ENCODE measurements at places on chromosomes 4 and X.

- no peak for DNase-seq
Measured at GRCh38 chr4:25162566-25162965, 2.3 kb upstream of the SEPSECS start.

DNA sequence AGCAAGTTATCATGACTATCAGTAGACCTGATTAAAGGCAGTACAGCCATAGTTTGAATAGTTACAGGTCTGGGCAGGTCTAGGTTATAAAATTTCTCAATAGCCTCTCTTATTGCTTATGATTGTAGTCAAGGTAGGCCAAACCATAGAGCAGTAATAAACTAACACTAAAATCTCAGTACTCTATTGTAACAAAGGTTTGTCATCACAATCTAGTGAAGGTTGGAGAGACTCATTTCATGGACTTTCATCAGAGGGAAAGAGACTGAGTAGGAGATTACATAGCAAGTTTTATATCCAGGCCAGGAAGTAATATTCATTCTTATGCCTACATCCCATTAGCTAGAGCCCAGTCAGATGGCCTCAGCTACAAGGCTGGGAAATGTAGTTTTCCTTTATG, 141.0 kb downstream of the ASB9 start:
- no peak for DNase-seq

- no peak for DNase-seq
Measured at GRCh38 chr4:24576276-24576675, 8.1 kb downstream of the DHX15 start.

DNA sequence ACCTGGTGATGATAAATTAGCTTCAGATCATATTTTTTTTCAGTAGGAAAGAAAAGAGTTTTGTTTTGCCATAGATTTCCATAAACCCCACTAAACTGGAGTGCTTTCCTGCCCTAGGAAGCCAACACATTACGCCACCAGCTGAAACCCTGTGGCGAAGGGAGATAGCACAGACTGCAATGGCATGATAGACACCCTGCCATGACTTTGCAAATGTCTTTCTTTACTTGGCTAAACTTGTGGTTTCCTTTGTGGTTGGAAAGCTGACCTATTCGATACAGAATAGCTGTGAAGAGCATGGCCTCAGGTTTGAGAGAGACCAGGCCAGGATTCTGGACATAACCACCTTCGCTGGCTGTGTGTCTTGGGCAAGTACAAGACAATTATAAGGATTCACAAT, 19.1 kb downstream of the MFAP3L start:
- DNase-seq, result no peak

DNA sequence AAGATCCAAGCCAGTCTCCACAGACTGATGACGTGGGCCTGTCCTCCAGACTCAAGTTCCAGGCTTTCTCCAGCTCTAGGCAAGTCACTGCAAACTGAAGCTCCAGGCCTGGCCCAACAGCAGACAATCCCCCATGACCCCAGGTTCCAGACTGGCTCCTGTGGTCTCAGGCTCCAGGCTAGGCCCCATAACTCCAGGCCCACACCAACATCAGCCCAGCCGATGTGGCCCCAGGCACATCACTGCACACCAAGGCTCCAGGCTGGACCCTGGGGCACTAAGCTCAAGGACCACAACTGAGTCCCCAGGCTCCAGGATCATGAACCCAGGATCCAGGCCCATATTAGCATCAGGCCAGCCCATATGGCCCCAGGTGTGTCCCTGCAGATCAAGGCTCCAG, 143.6 kb downstream of the COX7B2 start:
- no peak for DNase-seq

GRCh38 chr4:103098756-103099440, 736 bp downstream of the BDH2 start:
- DNase-seq, result no peak

DNA sequence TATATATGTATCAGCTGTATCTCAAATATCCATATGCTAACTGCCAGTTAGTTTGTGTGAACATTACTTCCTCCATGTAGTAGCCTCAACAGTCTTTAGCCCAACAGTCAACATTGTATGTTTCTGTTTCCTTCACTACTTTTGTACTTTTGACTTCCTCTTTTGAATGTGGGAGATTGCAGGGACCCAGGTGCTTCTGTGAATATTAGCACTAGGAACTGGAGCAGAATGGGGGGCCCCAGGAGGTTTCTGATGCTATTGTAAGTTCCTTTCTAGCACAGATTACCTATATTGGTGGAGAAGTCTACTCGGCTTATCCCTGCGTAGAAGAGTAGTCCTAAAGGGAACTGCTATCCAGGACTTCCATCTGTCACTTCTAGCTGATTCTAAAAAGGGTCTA, 2.3 kb downstream of the PLAC8 start:
- peak; percentile 25 for DNase-seq

DNA sequence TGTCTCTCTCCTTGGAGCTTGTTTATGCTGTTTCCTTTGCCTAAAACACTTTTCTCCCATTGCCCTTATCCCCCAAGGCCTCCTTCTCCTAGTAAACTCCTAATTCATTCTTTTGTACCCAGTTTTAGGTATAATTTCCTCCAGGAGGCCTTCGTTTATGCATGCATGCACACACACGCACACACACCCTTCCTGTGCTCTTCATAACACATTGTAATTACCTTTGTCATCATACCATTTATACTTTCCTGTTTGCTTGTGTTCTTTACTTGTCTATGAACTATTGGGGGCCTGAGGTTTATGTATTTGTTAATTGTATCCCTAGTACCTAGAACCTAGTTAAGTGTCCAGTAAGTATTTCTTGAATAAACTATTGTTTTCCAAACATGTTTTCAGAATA, 45.5 kb downstream of the XIAP start:
- no peak for DNase-seq

DNA sequence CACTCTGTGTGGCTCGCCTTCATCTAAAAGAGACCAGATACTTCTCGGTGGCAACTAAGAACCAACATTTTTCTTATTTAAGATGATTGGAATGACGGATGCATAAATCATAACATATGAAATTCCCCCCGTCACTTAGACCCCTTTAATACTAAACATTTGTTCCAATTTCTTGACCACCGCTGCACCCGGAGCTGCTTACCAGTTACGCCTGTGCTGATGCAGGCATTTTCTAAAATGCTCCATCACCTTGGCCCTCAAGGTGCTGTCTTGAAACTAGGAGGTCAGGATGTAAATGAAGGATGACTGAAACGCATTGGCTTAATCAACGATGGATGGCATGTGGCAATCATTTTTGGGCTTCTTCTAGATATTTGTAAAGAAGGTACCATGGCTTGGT, 130.0 kb downstream of the CPZ start:
- DNase-seq, result no peak

DNA sequence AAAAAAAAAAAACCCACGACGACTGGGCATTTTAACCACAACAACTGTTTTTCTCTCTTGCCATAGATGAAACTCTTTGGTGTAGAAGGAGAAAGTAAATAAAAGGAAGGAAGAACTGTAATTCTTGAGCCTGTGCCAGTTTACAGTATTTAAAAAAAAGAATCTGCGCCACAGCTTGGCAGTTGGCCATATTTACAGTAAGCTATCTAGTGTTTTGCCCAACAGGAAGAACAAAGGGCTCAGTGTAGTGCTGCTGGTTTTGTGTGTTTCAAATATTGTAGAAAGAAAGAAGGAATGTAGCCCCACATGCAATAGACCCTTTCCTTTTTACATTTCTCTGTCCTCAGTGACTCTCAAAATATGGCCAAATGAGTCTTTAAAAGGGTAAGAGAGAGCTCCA, 66.1 kb downstream of the NR3C2 start:
- DNase-seq, result peak; percentile 44

- DNase-seq, result no peak
Measured at GRCh38 chr4:108943976-108944591, 181.2 kb upstream of the ETNPPL start.

- DNase-seq, result no peak
Measured at GRCh38 chr4:130147641-130148040, 1051.7 kb downstream of the C4orf33 start.

- DNase-seq, result no peak
Measured at GRCh38 chrX:118348186-118348810, 2.4 kb downstream of the WDR44 start.

- DNase-seq, result no peak
Measured at GRCh38 chr4:138565576-138565975, 323.4 kb upstream of the SLC7A11 start.

DNA sequence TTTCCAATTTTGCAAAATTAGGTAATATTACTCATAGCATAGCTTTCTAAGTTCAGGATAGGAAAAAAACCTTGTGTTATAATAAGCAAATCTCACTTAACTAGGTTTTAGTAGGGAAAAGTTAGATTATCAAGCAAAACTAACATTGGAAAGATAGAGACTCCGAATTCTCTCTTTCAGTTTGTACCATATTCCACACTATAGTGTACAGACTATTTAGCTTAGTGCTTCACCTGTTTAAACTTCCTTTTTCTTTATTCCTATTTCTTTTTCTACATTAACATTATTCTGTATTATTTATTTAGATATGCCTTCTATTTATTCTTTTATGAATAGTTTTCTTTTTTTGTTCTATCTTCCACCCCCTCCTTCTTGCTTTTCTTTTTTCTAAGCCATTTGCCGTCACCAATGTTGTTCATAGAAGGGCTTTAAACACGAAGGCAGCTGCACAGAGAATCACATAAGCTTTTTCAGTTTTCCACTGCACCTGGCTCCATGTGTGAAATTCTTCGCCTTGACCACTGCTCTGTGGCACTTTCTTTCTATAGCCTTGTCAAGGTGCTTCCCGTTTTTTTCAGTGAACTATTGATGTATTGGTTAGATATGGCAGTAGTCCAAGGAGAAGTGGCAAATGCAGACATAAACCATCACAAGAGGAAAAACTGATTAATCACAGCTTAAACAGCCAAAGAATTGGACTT, 8.5 kb downstream of the PCDH10 start:
- no peak for DNase-seq

DNA sequence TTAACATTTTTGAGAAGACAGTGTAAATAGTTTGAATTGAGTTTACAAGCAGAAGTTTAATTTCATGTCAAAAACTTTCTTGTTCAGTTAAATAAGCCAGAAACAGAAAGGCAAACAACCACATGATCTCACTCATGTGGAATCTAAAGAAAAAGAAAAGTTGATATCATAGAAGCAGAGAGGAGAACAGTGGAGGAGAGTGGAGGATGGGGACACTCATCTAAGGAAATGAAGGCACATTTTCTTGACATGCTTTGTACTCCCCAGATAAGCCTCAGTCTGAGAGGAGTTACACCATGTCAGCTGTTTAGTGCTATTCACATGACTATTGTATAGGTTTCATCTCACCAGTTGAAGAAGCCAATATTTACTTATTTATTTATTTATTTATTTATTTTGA, 13.5 kb downstream of the SNCA start:
- no peak for DNase-seq

- DNase-seq, result no peak
Measured at GRCh38 chr4:83323136-83323535, 11.5 kb downstream of the HPSE start.

- no peak for DNase-seq
Measured at GRCh38 chr4:10119773-10120172, 3.2 kb upstream of the WDR1 start.

DNA sequence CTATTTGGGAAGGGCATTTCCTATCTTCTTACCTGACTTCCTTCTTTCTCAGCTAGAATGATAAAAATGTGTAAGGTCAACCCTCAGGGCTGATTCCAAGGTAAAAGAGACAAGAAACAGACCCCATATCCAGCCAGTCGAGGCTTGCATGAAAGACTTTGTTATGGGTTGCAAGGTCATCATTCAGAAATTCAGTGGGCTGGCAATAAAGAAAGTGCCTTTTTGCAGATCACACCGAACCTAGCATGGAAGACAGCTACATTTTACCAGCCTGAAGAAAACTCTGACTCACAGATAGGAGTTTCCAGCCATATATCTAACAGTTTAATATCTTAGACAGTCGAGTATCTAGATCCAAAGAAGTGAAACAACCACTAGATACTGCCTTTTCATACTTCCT, 87.4 kb downstream of the PDGFC start:
- DNase-seq, result no peak

GRCh38 chrX:124018023-124018422, 56.5 kb downstream of the STAG2 start:
- DNase-seq, result no peak

DNA sequence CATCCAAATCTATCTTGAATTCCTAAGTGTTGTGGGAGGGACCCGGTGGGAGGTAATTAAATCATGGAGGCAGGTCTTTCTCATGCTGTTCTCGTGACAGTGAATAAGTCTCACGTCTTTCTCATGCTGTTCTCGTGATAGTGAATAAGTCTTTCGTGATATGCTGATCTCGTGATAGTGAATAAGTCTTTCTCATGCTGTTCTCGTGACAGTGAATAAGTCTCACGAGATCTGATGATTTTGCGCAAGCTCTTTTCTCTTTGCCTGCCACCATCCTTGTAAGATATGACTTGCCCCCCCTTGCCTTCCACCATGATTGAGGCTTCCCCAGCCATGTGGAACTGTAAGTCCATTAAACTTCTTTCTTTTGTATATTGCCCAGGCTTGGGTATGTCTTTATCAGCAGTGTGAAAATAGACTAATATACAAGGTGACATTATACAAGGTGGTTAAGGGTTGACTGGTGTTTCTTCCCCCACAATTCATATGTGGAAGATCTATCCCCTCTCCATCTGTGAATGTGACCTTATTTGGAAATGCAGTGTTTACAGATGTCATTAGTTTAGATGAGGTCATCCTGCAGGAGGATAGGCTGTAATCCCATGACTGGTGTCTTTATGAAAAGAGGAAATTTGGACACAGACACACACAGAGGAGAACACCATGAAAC, 27.6 kb downstream of the ARSD start:
- no peak for DNase-seq

DNA sequence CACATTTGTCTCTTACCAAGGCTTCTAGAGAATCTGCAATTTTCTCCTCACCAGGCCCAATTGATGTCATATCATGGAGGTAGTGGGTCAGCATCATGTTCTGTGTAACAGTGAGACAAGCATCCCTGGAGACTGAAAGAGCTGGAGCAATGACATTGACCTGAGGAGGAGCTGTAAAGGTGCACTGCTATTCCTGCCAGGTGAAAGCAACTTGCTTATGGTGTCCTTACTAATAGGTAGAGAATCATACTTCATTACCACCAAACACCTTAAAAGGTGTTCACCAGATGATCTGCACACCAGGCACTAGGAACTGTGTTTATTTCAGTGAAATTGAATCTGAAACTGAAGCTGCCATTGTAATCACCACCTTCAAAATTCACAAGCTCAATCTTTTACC, 188.7 kb downstream of the AFAP1 start:
- DNase-seq, result no peak

GRCh38 chr4:111228874-111229273, 606.0 kb upstream of the PITX2 start:
- DNase-seq, result no peak

DNA sequence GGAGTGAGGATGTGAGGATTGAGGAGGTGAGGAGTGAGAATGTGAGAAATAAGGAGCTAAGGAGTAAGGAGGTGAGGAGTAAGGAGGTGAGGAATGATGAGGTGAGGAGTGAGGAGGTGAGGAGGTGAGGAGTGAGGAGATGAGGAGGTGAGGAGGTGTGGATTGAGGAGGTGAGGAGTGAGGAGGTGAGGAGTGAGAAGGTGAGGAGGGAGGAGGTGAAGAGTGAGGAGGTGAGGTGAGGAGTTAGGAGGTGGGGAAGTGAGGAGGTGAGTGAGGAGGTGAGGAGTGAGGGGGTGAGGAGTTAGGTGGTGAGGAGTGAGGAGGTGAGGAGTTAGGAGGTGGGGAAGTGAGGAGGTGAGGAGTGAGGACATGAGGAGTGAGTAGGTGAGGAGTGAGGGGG, 74.8 kb upstream of the MXD4 start:
- no peak for DNase-seq

- no peak for DNase-seq
Measured at GRCh38 chr4:140450352-140450751, 22.9 kb upstream of the CLGN start.

GRCh38 chr4:125526420-125526819, 211.7 kb downstream of the FAT4 start:
- DNase-seq, result no peak

Data from CD4-positive, alpha-beta T cell treated with Interleukin-1 beta for 1 hour (primary cell).